Sigmoid colon (tissue), 7 donors: ENCODE measurements at places on chromosomes 4 and X. TPM values are rescaled to one million over a fixed set of nuclear protein-coding genes. Genes with fewer than 3 reads are reported as not detected.

Gene PAGE1
- not detected for total RNA-seq

GRCh38 chrX:150184491-150184890 is 178.6 kb upstream of the MAMLD1 start:
- no peaks in the 10 kb centered on the region for H3K27me3 ChIP-seq
- H3K4me1 ChIP-seq, result no peaks in the 10 kb centered on the region
- no peak for DNase-seq
- H3K27ac ChIP-seq, result no peak overlapping the region

GRCh38 chr4:183348136-183348535 is 25.9 kb upstream of the CLDN24 start:
- no peak overlapping the region for H3K4me3 ChIP-seq
- H3K27me3 ChIP-seq, result no peaks in the 10 kb centered on the region
- H3K4me1 ChIP-seq, result no peaks in the 10 kb centered on the region
- no peak for DNase-seq
- H3K36me3 ChIP-seq, result no peaks in the 10 kb centered on the region

DNA sequence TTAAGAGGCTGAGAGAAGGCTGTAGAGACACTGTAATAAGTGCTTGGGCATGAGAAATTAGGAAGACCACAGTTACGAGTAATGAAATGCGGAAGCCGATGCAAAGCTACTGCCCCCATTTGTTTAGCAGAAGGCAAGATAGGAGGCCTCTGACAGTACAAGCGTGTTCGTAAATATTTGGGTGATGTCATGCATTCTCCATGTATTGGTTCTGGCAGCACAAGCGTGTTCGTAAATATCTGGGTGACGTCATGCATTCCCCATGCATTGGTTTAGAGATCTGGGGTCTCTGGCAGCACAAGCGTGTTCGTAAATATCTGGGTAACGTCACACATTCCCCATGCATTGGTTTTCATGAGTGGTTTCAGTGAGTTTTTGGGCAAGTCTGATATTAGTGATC is 661.5 kb upstream of the FRG1 start:
- H3K27ac ChIP-seq, result no peak overlapping the region
- H3K27me3 ChIP-seq, result no peaks in the 10 kb centered on the region
- H3K4me1 ChIP-seq, result no peaks in the 10 kb centered on the region
- no peak for DNase-seq
- no peak overlapping the region for H3K4me3 ChIP-seq

DNA sequence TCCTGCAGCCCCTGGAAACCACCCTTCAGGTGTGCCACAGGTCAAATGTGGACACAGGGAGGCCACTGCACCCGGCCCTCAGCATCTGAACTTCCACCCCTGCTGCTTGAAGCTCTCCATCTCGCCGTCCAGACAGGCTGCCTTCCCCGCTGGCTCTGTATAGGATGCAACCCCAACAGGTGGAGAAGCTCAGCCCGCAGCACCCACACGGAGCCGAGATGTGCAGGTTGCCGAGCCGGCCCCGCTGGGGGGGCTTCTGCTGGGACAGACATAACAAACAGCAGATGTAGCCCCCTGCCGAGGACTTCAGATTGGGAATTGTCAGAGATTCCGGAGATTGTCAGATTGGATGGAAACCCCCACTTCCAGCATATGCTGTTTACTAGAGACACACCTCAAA is 20.5 kb downstream of the TMEM187 start:
- no peaks in the 10 kb centered on the region for H3K4me1 ChIP-seq
- no peaks in the 10 kb centered on the region for H3K36me3 ChIP-seq
- no peak overlapping the region for H3K4me3 ChIP-seq
- no peaks in the 10 kb centered on the region for H3K27me3 ChIP-seq
- DNase-seq, result no peak

- H3K4me1 ChIP-seq, result no peaks in the 10 kb centered on the region
- no peak overlapping the region for H3K4me3 ChIP-seq
- no peak overlapping the region for H3K27ac ChIP-seq
Measured at GRCh38 chr4:53622739-53623151, 31.5 kb upstream of the LNX1 start.

- H3K27ac ChIP-seq, result no peak overlapping the region
- no peak for DNase-seq
- H3K27me3 ChIP-seq, result no peaks in the 10 kb centered on the region
- no peak overlapping the region for H3K4me3 ChIP-seq
- no peaks in the 10 kb centered on the region for H3K4me1 ChIP-seq
Measured at GRCh38 chr4:3475041-3475712, 12.1 kb downstream of the DOK7 start.

DNA sequence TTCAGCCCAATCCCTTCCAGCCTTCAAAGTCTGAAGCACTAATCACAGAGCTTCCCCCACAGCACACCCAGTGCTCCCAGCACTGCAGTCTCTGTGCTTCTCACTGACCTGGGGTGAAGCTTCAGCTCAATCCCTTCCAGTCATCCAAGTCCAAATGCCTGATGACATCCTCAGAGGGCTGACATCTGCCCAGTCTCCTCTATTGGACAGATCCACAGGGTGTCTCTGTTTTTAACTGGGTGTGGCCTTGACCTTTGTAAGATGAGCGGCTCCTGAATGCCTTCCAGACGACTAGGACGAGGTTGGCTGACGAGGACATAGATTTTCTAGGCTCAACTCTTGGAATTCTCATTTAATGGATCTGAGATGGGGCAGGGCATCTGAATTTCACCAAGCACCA is 7.6 kb upstream of the SLC2A9 start:
- H3K27me3 ChIP-seq, result no peaks in the 10 kb centered on the region
- no peak for DNase-seq
- H3K27ac ChIP-seq, result no peak overlapping the region
- no peaks in the 10 kb centered on the region for H3K36me3 ChIP-seq
